Bronchial epithelial cell (primary cell): ENCODE measurements at places on chromosomes 2 and 18.

DNA sequence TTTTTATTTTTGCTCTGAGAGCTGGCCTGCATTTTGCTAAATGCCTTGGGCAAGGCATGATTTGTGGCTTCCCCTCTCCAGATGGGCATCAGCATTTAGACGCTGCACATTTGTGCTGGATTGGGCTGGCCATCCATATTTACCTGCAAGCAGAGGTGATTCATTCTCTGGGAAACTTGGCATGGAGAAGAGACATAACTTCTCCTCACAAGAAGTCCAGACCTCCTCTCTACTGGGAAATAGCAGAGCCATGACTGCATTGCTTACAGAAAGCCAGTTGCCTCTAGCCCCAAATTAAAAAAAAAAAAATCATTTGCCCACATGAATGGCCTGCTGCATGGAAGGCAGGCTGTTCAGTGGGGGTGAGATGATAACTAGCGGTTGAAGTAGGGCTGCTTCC is 120.1 kb downstream of the ACTR3 start:
- peak; percentile 64 for DNase-seq

DNA sequence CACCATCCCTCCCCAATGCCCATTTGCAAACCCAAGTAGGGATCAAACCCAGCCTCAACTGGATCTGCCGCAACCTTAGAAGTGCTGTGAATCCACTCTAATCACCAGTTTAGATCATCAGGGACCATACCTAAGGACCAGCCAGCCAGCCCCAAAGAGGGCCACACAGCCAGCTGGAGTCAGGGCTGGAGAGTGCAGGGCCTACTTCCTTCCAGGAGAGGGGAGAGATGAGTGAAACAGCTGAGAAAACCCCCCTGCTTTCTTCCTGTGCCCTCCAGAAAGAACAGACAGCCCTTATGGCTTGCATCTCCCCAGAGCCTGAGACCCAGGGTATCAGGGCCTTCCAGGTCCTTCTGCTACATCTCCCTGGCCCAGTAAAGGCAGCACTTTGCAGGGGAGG is 25.8 kb downstream of the YPEL5 start:
- DNase-seq = no peak

- peak; percentile 25 for DNase-seq
Measured at GRCh38 chr2:220478305-220479058, 851.1 kb downstream of the SLC4A3 start.

GRCh38 chr2:207601774-207602173 is 23.4 kb downstream of the METTL21A start:
- DNase-seq = no peak

DNA sequence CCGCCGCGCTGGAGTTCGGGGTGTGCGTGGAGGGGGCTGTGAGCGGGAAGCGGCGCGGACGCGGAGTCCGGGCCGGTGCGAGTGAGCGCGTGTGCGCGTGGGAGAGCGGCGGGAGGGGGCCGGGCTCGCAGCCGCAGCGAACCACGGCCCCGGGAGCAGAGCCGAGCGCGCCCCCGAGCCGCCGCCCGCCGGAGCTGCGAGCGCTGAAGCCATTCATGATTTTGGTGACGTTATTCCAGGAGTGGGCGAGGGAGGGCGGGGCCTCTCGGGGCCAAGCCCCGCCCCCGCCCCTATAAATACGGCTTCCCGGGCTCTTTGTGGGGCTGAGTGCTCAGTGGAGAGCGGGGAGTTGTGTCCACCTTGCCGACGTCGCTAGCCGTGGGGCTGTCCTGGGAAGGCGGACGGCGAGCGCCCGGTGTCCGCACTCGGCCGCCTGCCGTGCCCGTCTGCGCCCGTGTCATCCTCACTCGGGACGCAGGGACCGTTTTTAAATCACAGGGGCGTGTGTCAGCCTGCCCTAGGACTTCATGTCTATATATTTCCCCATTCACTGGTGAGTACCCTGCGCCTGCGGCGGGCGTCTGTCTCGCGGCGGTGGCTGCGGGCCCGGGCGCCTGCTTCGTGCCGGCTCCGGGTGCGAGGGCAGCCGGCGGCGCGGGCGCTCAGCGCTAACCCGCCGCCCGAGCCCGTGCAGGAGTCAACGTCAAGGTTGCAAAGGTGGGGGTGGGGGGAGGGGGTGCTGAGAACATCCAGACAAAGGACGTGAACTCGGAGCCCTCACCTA is at the start of gene LBH:
LBH (plus strand) TSS at position 323 of the 784 bp plus-strand sequence; CDS start at position 528, 205 bp downstream.
- peak; percentile 69 for DNase-seq

DNA sequence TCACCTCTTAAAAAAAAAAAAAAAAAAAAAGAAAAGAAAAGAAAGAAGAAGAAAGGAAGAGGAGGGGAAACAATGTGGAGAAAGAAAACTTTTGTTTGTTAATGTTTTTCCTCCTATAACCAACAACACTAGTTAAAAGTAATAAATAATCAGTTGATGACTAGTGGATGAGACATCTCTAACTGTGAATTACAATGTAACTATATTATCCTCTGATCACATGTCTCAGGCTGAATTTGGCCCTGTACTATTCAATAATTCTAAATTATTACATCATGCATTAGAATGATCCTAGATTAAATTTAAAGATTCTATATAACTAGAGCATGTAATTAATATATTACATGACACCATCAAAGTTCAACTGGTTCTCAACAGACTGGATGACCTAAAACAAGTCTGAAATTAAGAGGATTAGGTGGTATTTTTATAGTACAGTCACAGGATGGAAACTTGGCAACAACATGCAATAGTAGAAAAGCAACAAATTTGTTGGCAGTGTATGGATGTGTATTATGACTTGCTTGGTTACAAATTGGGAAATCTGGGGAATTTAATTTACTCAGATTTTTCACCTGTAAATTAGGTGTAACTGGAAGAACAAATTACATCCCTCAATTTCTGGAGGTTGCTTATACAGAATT is 269.3 kb upstream of the SETBP1 start:
- peak; percentile 65 for DNase-seq

- no peak for DNase-seq
Measured at GRCh38 chr2:171247741-171248662, 87.3 kb upstream of the TLK1 start.
